AG08396 (cell line): ENCODE measurements at places on chromosomes 7 and 10.

- DNase-seq = peak; percentile 83
Measured at GRCh38 chr10:114632869-114633715, 25.0 kb downstream of the ABLIM1 start.

GRCh38 chr7:143327903-143328302 lies 12.0 kb downstream of the CLCN1 start:
- no peak for DNase-seq

- DNase-seq = no peak
Measured at GRCh38 chr10:112981553-112981952, 31.5 kb downstream of the TCF7L2 start.

DNA sequence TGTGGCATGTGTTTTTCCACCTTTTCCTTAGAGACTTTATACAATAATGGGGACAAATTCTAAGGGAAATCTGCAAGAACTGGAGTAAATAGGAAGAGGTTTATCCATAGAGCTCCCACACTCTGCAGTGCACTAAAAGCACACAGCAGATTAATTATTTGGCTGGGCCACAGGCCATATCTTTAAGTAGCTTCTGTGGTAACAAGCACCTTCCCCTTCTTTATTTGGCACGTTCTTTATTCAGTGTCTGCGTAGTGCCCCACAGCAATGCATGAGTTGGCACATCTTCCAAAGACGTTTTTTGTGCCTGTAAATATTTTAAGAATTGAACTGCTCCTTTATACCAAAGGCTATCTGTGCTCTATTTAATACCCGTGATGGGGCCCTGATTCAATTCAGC lies 104.9 kb upstream of the MBL2 start:
- no peak for DNase-seq

DNA sequence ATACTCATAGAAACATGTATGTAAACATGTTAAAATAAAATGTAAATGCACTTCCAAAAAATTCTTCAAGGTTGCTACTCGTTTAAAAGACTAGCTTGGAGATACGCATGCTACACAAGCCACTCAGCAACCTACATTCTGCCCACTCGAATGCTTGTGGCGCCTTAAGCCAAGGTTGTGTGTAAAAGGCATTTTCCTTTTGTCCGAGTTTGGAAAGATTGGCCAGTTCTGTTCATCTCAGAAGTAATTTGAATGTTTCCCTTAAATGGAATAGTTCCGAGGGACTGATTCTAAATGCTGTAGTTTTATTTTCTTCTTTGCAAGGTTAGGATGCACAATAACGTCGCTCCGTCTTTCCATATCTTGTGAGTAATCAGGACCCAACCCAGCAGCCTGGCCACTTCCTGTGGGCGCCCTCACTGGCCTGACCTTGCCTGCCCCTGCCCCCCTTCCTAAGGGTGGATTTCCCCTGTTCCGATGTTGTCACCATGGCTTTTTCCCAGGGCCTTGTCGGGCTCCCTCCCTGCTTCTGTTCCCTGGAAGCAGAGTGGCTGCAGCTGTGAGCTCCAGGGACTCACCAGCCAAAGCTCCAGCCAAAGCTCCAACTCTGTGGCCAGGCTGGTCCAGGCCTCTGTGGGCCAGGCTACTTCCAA lies 70.6 kb downstream of the PTPRE start:
- DNase-seq = peak; percentile 78

DNA sequence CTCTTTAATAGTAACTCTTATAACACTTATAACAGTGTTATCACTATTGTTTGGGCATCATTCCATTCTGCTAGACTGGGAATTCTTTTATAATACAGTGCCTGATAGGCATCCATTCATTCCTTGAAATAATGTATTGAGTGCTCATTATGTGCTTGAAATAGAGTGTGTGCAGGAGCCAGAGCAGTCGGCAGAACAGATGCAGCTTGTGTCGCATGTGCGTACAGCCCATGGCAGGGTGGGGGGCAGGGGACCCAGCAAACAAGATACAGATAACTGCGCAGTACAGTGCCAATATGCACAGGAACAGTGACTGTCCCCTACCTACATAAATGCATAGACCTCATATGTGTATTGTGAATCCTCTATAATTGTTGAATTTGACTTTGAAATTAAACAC lies 99.3 kb downstream of the KAT6B start:
- no peak for DNase-seq

- DNase-seq = no peak
Measured at GRCh38 chr7:150446288-150446938, 4.0 kb upstream of the GIMAP8 start.

GRCh38 chr7:39602351-39602750 lies 21.0 kb upstream of the RALA start:
- no peak for DNase-seq

DNA sequence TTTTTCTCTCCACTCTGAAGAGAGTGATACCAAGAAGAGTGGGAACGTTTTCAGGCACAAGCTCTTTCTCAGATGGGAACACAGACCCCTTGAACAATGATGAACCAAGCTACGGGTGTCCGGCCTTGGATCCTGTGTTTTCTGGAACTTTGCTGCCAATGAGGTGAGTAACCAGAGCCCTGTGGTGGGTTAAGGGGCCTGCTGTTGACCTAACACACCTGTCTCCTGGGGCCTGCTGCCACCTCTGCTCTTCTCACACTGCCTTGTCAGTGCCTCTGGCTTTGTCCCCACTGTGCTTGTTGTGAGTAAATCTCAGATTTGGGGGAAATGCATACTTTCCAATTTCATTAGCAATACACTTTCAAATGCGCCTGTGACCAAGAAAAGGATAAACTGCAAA lies 1.4 kb upstream of the PKD1L1 start:
- DNase-seq = no peak

GRCh38 chr10:119135513-119135881 lies 30.0 kb downstream of the SFXN4 start:
- DNase-seq = no peak

DNA sequence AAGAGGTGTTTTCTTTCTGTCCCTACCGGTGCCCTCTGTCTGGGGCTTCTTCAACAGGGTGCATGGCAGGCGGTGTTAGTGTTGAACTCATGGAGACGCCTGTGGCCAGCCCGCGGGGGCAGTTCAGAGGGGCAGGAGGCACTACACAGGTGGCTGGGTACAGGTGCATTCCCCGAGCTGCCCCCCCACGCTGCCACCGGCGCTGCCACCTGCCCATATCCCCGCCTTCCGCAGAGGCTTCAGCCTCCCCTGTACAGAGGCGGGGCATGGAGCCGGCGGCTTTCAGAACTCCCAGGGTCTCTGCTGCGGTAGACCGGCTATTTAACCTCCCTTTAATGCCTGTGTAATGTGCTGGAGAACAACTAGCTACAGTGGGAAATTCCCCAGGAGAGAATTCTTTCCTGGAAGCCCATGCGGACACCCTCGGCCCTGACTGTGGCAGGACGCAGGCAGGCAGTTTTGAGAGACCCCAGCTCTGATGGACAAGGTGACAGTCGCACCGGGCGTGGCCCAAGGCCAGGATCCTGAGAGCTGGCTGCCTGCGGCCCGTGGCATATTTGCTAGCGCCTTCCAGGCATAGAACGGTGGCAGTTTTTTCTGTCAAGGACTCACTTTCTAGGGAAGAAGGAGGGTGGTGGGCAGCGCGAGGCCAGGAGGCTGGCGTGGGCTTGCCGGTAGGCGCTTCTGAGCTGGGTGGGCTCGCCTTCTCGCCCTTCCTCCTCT lies 53.7 kb upstream of the ZNF32 start:
- no peak for DNase-seq

- DNase-seq = no peak
Measured at GRCh38 chr7:57328457-57328856, 121.5 kb upstream of the ZNF716 start.

- DNase-seq = peak; percentile 76
Measured at GRCh38 chr10:15725603-15726002, 5.9 kb upstream of the ITGA8 start.

- no peak for DNase-seq
Measured at GRCh38 chr7:56250135-56250534, 133.9 kb upstream of the NUPR2 start.

DNA sequence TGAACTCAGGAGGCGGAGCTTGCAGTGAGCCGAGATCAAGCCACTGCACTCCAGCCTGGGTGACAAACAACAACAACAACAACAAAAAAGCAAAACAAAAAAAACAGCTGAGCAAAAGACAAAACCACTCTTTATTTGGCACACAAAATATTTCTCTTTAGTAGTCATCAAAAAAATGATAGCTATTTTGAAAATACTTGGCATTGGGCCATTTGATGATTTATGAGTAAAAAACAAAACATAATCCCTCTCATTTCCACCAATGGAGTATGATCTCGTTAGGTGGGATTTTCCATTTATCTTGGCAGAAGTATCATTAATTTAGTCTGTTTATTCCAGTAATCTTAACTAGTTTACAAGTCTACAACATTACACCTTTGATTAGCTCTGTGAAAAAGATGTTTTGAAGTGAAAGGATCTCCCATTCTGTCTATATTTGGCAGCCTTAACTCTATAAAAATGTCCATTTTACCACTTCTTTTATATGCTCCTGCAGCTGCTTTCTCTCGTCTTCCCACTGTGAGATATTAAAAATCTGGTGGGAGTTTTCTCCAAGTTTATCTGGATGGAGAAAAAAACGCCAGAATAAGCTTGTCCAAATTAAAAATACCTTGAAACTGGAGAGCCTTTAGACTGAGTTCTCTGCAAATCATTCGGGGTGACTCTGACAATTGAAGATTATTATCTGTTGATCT lies 58.8 kb upstream of the AGMO start:
- DNase-seq = no peak

- DNase-seq = no peak
Measured at GRCh38 chr10:70978816-70979480, 90.6 kb upstream of the PCBD1 start.

DNA sequence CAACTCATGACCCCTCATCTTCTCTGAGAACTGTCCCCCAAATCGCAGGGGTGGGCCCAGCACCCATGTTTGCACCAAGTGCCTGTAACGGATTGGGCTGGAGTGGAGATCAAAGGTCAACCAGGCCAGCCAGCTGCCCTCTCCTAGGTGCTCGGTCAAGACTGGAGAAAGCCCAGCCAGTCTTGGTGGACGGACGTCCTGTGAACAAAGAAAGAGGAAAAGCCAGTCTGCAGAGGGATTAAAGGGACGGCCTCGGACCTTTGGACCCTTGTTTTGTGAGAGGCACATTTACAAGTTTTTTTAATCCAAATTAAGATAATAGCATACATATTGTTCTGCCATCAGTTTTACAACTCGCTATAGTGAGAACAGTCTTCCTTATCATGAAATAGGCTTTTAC lies 31.7 kb upstream of the GALNTL5 start:
- DNase-seq = no peak

GRCh38 chr7:1897076-1897860 lies 227.2 kb downstream of the ELFN1 start:
- DNase-seq = no peak

DNA sequence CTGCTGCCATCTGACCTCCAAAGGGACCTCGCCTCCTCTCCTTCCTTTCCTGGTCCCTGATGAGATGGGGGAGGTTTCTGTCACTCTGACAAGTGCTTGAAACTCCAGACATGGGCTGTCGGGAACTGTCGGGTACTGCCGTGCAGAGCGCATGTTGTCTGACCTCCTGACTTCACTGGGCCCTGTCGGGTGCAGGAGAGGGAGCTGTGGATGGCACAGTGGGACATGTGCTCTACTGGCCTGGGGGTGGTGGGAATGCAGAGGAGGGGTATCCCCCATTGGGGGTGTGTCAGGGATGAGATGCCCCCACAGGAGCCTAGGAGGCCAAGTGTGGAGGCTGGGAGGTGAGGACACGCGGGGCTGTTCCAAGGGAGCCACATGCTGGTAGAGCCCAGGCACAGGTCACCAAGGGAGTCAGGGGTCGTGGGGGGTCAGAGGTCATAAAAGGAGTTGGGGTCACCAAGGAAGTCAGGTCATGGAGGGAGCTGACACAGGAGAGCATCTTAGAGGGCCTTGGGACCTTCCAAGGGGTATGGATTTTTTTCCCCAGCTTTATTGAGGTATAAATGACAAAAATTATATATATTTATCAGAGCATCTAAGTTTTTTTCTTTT lies 30.9 kb downstream of the TMEM120A start:
- peak; percentile 30 for DNase-seq

GRCh38 chr10:60466267-60467201 lies 76.9 kb upstream of the ANK3 start:
- DNase-seq = no peak

- no peak for DNase-seq
Measured at GRCh38 chr10:122221958-122222357, 49.1 kb upstream of the BTBD16 start.

- DNase-seq = no peak
Measured at GRCh38 chr7:143382126-143382790, 1.1 kb downstream of the ZYX start.
